Muscle of leg (tissue), 16 donors: ENCODE measurements at places on chromosomes 4 and X.

DNA sequence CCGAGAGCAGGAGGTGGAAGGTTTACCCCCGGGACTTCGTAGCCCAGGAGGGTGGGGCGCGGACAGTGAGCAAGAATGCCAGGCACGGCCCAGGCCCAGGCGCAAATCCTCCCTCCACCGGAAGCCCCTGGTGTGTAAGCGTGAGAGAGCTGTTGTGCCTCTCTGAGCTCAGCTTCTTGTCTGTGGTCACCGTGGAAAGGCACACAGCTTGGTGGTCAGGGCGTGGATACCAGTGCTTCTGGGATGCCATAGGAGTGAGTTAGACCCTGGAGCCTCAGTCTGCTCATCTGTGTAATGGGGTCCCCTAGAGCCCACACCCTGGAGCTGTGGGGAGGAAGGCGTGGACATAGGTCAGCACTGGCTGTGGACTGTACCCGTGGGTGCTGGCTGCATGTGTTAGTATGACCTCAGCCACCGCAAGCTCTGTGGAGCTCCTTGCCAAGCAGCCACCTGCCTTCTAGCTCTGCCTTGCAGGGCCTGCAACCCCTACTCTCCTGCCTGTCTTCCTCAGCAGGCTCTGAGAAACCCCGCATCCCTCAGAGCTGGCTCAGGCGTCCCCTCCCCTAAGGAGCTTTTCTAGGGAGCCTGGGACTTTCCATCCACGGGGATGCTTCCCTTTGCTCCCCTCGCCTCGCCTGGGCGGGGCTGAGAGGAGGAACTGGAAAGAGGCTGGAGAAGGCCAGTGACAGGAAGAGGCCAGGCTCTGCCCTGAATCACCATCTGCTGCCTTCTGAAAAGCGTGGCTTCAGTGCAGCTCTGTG is 28.0 kb upstream of the AFAP1 start:
- DNase-seq = no peak
- no peak overlapping the region for H3K27ac ChIP-seq
- H3K4me1 ChIP-seq = peaks cover 47% of the 10 kb centered on the region
- H3K36me3 ChIP-seq = no peaks in the 10 kb centered on the region
- H3K27me3 ChIP-seq = peaks cover 2% of the 10 kb centered on the region

- peaks cover 5% of the 10 kb centered on the region for H3K4me1 ChIP-seq
Observed at GRCh38 chr4:40576651-40577480, 52.8 kb downstream of the RBM47 start.

- no peaks in the 10 kb centered on the region for H3K27me3 ChIP-seq
- DNase-seq = no peak
- H3K4me1 ChIP-seq = no peaks in the 10 kb centered on the region
Observed at GRCh38 chr4:126548890-126549289, 1083.9 kb upstream of the INTU start.

DNA sequence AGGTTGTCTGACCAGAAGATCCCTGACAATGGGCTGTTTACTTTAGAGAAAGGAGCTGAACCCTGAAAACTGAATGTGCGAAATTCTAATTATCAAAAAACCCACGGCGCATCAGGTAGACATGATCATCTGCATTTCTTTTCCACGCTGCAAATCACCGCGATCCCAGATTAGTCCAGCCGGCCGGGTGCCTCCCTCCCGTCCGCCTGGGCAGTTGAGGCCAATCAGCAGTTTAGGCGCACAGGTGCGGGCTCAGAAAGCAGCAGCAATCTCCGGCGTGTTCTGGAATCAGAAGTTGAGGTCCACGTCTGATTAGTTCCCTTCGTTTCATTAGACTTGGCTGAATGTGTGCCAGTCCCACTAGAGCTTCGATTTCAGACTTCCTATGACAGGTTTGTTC is 73.9 kb downstream of the ACOX3 start:
- H3K4me1 ChIP-seq = peaks cover 33% of the 10 kb centered on the region
- H3K36me3 ChIP-seq = peaks cover 20% of the 10 kb centered on the region
- DNase-seq = no peak
- no peak overlapping the region for H3K27ac ChIP-seq

DNA sequence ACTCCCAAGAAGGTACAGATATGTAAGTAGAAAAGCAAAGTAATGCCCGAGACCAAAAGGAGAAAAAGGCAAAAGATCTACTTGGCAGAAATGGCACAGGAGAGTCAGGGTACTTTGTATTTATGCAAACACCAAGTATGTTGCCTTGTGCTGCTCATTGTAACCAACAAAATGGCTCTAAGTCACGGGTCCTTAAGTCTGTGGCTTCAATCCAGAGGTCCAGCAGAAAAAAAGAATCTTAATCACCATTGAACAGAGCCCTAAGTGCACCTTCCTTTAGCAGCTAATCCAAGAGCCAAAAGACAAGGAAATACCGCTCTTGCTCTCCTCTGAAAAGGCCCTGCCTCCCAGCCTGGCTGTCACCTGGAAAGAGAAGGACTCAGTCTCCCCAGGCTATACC is 324.9 kb upstream of the PPARGC1A start:
- H3K4me3 ChIP-seq = no peak overlapping the region
- no peak overlapping the region for H3K27ac ChIP-seq
- H3K27me3 ChIP-seq = no peaks in the 10 kb centered on the region
- no peaks in the 10 kb centered on the region for H3K36me3 ChIP-seq
- H3K4me1 ChIP-seq = no peaks in the 10 kb centered on the region
